ENCODE measurements at places on chromosomes 2 and 18.

GRCh38 chr2:855177-855576 lies 95.5 kb upstream of the SNTG2 start:
- DNase-seq: no peak

GRCh38 chr2:152254486-152254885 lies 78.9 kb upstream of the STAM2 start:
- no peak for DNase-seq

GRCh38 chr2:60612033-60612432 lies 58.6 kb upstream of the BCL11A start:
- peak; percentile 3 for DNase-seq

DNA sequence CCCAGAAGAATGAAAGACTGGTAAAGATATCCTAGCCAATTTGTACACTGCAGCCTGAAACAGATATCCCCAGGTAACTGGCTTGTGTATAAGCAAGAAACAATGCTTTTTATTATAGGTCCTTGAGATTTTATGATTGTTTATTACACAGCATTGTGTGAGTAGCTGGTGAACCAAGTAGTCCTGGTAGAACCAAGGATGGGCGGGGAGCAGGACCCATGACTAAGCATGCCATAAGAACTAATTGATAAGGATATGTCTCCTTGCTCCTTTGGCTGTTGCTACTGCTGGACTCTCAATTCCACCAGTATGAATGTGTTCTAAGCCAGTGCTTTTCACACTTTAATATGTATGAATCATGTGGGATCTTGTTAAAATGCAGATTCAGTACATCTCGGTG lies 12.3 kb upstream of the ALMS1 start:
- DNase-seq: no peak

DNA sequence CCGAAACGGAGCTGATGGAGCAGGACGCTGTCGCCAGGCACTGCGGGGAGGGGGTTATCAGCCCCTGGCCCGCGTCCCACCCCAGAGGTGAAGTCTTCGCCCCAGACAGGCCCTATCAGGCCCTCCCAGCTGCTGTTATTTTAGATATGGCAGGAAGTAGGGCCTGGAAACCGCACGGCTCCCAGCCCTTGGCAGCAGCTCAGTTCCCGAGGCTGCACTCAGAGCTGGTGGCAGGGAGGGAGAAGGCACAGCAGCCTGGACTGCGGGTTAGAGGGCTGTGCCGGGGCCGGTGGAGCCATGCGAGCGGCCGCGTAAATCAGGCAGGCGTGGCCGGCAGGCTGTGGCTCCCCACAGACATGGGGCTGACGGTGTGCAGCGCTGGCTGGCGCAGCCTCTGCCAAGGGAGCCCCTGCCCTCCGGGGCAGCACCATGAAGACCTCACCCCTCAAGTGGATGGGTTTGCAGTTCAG lies 111.4 kb downstream of the NFATC1 start:
- DNase-seq: peak; percentile 20

GRCh38 chr2:100682536-100682935 lies 119.7 kb downstream of the PDCL3 start:
- DNase-seq: no peak

GRCh38 chr2:7913974-7914373 lies 767.9 kb upstream of the ID2 start:
- no peak for DNase-seq

DNA sequence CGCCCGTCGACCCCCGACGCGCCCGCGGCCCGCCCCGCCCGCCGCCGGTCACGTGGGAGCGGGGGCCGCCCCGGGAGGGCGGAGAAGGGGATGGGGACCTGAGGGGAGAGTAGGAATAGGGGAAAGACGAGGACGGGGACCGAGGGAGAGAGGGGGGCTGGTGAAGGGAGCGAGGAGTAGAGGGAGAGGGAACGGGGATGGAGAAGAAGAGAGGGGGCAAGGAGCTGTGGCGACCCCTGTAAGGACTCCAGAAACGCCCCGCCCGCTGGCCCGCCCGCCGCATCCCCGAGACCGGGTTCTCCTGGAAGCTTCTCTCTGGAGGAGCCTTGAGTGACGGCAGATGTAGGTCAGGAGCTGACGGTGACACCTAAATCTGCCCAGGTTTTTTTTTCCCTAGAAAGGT lies 615 bp downstream of the ADNP2 start:
- peak; percentile 49 for DNase-seq

- DNase-seq: no peak
These were observed 33.7 kb upstream of the MBOAT2 start for GRCh38 chr2:9037166-9037565.

DNA sequence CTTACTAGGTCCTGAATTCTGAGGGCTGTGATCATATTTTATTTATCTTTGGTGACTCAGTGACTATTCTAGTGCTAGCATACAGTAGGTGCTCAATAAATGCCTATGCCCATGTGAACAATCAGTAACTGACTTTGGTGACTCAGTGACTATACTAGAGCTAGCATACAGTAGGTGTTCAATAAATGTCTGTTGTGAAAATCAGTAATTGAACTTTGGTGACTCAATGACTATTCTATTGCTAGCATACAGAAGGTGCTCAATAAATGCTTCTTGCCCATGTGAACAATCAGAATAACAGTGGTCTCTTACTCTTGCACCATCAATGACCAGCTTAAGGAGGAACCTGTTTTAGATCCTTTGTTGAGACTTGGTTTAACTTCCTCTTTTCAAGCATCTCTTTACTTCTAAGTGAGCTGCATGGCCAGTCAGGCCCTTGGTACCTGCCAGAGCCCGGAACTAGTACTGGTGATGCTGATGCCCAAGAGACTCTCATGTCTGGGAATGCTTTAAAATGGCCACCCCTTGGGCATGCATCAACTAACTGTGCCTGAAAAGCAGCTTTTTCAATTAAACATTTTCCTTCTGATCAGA lies 214.9 kb upstream of the SPRED2 start:
- DNase-seq: peak; percentile 11

DNA sequence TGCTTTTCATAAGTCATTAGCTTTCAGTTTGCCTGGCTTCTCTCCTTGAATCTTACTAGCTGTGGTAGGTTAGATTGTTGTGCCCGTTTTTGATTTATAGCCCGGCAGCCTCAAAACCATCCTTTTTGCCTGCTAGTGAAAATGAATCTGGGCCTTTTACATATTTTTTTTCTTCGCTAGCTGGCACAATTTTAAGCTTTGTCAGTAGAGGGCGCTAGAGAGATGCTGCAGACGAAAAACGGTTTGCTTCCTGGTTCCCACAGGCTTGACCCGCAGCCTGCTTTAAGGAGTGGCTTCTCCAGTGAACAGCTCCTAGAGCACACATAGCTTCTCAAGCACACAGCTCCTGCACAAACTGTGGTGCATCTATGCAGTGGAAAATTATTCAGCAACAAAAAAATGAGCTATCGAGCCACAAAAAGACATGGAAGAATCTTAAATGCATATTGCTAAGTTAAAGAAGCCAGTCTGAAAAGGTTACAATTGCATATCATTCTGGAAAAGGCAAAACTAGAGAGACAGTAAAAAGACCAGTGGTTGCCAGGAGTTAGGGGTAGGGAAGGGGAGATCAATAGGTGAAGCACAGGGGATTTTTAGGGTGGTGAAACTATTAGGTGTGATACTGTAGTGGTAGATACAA lies 47.9 kb downstream of the E2F6 start:
- DNase-seq: peak; percentile 49

DNA sequence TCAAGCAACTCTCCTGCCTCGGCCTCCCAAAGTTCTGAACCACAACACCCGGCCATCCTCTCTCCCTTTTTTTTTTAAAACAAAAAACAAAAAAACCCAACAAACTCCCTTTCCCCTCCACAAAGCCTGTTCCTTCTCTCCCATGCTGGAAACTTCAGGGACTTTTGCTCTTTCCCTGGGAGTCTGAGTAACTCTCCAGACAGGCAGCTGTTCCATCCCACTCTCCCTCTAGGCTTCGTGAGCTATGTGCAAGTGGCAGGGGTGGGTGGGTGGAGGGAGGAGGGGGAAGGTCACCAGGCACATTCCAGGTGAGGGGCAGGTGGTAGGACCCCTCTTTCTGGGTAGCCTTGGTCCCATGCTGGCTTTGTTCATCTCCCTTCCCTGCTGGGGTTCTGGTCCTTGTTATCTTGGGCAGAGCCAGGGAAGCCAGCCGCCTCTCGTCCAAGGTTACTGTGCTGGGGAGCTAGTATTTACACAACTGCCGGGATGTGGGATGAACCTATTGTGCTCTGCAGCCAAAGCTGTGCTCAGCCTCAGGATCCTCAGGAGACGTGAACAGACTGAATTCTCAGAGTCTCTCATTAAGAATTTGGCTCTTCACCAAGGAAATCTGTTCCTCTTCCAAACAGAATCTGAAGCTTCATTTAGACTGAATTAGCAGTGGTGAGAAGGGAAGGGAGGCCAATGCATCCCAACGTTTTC lies 106.9 kb downstream of the LIPG start:
- no peak for DNase-seq

All from suppressor macrophage (primary cell).